ENCODE measurements at places on chromosomes 3 and 15. TPM values are rescaled to one million over a fixed set of nuclear protein-coding genes. Genes with fewer than 3 reads are reported as not detected.

Gene TF
- 0.18 TPM for total RNA-seq

Gene INO80
- total RNA-seq = 25.4 TPM

Gene CD200
- total RNA-seq = 8.1 TPM

Gene CADM2
- 0.07 TPM for total RNA-seq

Gene POU1F1
- not detected for total RNA-seq

Gene SH2D7
- total RNA-seq = not detected

Gene EFHB
- total RNA-seq = 0.32 TPM

Gene ZNF620
- total RNA-seq = 6.6 TPM

Gene CFAP92
- total RNA-seq = 0.04 TPM

Gene LIPH
- 0.07 TPM for total RNA-seq

Gene BCHE
- under 0.01 TPM for total RNA-seq

Gene C3orf85
- total RNA-seq = not detected

Gene STARD9
- 4.8 TPM for total RNA-seq

Gene STAB1
- total RNA-seq = 189 TPM

Gene CCDC54
- total RNA-seq = not detected

Gene SLC28A2
- not detected for total RNA-seq
